ENCODE measurements at places on chromosomes 2 and 18. TPM values are rescaled to one million over a fixed set of nuclear protein-coding genes. Genes with fewer than 3 reads are reported as not detected.
A peak's percentile ranks its signal among the peaks of the same experiment; 100 is the strongest.

- DNase-seq, result no peak
Measured at GRCh38 chr2:218999021-218999880, 6.0 kb upstream of the CRYBA2 start.

DNA sequence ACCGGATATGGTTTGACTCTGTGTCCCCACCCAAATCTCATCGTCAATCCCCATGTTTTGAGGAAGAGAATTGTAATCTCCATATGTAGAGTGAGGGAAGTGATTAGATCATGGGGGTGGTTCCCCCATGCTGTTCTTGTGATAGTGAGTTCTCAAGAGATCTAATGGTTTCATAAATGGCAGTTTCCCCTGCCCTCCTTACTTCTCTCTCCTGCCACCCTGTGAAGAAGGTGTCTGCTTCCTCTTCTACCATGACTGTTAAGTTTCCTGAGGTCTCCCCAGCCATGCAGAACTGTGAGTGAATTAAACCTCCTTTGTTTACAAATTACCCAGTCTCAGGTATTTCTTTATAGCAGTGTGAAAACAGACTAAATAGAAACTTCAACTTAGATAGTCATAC lies 69.5 kb downstream of the SESTD1 start:
- no peak for DNase-seq

GRCh38 chr2:46831051-46831868 lies 84.3 kb downstream of the MCFD2 start:
- DNase-seq, result no peak

GRCh38 chr18:79388043-79388442 lies 7.7 kb upstream of the NFATC1 start:
- DNase-seq, result no peak

GRCh38 chr2:1341404-1342120 lies 71.7 kb upstream of the TPO start:
- DNase-seq, result no peak

GRCh38 chr18:46439037-46439436 lies 218.0 kb downstream of the LOXHD1 start:
- DNase-seq, result no peak

GRCh38 chr18:7743256-7743655 lies 176.1 kb downstream of the PTPRM start:
- no peak for DNase-seq

DNA sequence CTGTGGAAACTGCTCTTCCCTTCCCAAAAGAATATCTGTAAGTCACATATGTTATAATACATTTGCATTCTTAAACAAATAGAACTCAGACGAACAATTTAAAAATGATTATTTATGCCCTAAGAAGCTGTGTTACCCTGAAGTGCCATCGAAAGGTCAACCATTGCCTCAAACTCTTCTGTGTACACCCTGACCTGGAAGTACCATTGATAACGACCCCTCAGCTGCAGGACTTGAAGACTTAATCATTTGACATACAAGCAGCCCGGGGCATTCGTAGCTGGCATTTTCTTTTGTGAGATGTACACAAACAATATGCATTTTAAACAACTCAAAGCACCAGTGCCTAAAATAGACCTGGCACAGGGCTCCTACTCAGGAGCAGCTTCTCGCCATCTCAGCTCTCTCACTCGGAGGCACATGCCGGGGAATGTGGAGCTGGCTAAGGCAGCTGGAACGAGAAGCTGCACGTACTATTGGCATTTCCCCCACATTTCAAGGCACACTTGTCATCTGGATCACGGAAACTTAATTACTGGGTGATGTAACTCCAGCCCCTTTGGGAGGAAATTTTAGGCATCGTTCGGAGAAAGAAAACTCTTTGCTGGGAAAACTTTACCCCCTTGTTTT lies 170.0 kb upstream of the GALNT5 start:
- no peak for DNase-seq

- DNase-seq, result no peak
Measured at GRCh38 chr18:54845787-54846186, 17.5 kb downstream of the RAB27B start.

- DNase-seq, result peak; percentile 53
Measured at GRCh38 chr18:76493213-76494161, 1.6 kb downstream of the ZNF516 start.

DNA sequence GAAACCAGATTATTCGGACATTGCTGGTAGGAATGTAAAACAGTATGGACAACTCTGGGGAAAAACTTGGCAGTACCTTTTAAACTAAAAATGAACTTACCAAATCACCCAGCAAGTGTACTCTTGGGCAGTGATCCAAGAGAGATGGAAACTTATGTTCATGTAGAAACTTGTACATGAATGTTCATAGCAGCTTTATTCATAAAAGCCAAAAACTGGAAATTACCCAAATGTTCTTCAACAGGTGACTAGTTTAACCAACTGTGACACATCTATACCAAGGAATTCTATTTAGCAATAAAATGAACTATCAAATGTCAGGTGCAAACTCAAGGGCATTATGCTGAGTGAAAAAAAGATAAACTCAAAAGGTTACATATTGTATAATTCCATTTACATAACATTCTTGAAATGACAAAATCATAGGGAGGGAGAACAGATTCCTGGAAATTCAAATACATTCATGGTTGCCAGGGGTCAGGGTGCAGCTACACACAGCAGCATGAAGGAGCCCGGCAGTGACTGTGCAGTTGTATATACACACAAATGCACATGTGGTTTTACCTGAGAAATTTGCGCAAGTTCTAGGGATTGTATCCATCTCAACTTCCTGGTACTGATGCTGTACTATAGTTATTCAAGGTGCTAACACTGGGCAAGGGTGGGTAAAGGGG lies 3.5 kb upstream of the RNU4ATAC start:
- DNase-seq, result peak; percentile 77

DNA sequence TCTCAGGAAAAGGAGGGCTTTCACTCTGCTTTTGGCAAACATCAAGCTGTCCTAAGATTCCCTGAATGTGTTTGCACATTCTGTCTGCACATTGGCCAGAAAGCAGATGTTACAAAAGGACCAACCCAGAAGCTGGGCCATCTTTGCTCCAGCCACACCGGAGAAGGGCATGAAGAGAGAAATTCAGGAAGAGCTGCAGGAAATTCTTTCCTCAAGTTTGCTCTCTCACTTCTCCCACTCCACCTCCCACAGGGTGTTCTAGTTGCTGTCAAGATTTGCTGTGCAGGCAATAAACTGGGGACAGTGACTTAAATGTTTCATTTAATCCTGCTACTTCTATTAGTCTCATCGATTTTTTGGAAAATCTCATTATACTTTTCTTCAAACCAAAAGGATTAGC lies 137.7 kb upstream of the UNC80 start:
- no peak for DNase-seq

DNA sequence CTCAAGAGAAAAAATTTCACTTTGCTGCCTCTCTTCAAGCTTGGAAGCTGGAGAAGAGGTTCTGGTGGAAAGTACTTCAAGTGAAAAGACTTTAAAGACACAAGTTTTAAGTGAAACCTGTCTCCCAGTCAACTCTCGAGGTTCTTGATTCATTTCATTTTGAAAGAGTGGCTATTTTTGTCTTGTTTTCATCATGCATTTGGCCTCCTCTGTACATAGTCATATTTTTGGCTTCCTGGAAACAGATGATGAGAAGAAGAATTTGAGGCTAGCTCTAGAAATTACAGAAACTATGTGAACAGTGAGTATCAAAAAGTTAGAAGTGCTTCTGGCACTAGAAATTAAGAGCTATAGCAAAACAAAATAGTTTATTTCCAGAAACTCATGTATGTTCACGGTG lies 124.8 kb downstream of the DTNA start:
- DNase-seq, result no peak

DNA sequence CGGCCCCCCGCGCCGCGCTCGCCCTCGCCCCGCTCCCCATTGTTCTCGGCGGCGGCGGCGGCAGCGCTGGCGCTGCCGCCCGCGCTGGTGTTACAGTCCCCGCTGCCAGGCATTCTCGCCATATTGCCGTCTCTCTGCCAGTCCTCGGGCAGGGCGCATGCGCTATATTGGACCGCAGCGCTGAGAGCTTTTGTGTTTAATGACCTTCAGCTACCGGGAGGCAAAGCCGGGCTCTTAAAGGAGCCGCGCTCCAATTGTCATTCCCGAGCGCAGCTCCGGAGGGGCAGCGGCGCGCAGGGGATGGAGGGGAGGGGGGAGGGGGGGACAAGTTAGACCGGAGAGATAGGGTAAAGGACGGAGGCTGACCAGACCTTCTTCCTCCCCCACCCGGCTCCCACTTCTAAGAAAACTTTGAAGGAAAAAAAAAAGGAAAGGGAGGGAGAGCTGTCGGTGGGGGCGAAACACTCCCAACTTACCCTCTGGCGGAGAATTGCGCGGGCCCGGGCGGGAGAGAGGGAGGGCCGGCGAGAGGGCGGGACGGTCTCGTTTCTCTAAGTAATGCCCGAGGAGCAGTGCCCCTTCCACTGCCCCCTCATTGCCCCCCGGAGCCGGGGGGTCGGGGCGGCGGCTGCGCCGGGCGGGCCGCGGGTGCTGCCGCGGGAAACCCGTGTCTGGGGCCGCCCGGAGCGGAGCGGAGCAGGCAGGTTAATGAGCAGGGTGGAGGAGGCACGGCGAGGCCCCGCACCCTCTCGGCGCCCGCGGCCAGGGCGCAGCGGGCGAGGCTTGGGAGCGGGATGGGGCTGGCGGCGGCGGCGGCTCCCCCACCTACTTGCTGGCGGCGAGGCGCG lies at the start of gene KCTD1:
Gene KCTD1, minus strand, starts transcription at position 139 of the 848 bp plus-strand sequence. Its CDS starts 17 bp downstream, at position 122.
- DNase-seq, result peak; percentile 87

DNA sequence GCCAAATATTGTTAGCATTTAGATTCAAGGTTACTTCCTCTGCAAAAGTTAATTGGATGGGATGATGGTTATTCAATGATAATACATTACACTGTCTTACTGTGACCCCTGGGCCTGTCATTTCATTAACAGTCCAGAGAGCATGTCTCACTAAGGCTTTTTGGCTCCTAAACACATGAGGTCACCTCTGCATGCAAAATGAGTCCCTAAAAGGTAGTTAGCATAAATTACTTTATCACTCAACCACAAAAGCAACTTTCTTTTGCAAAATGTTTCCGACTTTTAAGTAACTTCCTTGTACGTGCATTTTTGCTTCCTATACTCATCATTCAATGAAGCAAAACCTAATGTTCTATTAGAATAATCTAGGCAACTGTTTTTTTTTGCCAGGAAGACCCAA lies 16.8 kb upstream of the AGFG1 start:
- DNase-seq, result no peak

DNA sequence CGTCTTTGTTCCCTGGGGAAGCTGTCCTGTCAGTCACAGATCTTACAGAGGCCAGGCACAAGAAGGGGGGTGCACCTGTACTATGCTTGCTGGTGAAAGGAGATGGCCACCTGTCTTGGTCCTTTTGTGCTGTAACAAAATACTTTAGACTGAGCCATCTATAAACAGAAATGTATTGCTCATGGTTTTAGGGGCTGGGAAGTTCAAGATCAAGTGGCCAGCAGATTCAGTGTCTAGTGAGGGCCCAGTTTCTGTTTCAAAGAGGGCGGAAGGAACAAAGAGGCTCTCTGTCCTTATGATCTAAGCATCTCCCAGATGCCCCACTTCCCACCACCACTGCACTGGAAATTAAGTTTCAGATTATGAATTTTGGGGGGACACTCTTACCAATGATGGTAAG lies 35.5 kb upstream of the RPL37A start:
- no peak for DNase-seq

DNA sequence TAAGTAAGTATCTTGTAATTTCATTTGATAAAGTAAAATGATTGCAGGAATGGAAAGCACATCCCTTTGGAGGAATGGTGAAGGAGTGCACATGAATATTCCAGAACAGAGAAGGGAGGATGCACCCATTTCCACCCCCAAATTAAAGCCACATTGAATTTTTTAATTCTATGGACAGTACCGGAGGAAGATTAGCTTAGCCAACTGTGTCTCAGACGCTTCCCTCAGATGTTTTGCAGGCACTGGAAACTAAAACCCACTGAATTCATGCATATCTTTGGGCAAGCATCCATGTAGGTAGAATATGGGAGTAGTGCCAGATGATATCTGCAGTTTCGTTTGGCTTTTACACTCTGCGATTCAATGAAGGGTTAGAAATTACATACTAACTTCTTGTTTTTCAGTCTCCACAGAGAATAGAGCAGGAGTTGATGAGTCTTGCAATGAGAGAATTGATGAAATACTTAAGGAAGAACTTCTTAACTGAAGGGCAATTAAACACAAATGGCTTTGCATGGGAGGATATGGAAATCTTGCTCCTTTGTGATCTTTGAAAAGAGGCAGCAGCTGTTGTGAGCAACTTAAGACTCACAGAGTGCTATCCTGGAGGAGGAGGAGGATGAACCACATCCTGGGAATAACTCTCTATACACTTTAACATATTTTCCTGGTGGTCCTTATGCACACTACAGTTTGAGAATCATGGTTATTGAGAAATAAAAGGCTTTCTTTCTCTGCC lies 71.7 kb upstream of the MYO3B start:
- DNase-seq, result no peak

DNA sequence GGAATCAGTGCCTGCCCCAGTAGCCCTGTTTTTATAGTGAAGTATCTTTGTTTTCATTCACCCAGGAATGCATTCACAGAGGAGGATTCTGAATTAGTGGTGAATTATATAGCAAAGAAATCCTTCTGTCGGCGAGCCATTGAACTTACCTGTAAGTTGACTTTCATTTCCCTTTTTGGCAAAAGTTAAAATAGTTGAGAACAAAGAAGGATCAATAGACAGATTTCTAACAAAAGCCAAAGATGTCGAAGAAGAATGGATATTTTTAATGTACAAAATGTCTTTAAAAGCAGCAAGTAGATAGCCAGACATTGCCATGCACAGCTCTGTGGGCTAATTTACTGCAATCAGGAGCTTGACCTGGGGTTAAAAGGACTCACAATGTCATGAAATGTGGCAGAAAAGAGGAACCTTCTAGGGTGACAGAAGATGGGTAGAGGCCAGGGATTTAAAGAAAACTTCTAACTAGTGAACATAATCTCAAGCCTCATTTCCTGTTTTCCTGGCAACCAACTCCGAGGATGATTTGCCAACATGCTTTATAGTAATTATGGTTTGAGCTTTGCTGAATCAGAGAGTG lies 53.8 kb upstream of the TMEM87B start:
- DNase-seq, result no peak

DNA sequence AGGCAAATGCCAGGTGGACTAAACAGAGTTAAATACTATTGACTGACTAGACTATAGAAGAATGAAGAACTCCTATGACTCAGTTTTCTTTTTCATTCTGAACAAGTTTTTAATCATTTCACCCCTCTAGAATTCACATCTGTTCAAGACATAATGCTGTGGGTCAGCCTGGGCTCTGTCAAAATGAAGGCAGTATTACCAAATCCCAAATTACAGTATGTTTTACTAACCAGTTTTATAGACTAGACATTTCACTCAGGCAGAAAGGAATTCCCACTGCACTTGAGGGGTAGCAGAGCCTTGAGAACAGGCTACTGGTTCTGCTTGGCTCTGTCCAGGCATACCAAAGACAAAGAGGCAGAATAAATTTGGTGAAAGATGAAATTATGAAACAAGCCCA lies 511.7 kb downstream of the EPHA4 start:
- no peak for DNase-seq

PROC gene
- total RNA-seq, result not detected

LRP1B gene
- total RNA-seq, result not detected

CSRNP3 gene
- not detected for total RNA-seq

WDR54 gene
- 129 TPM for total RNA-seq

LRRC30 gene
- total RNA-seq, result not detected
